ENCODE measurements at places on chromosomes 11 and 22.

GRCh38 chr11:71130106-71130505 is 122.3 kb downstream of the SHANK2 start:
- no peak for DNase-seq

DNA sequence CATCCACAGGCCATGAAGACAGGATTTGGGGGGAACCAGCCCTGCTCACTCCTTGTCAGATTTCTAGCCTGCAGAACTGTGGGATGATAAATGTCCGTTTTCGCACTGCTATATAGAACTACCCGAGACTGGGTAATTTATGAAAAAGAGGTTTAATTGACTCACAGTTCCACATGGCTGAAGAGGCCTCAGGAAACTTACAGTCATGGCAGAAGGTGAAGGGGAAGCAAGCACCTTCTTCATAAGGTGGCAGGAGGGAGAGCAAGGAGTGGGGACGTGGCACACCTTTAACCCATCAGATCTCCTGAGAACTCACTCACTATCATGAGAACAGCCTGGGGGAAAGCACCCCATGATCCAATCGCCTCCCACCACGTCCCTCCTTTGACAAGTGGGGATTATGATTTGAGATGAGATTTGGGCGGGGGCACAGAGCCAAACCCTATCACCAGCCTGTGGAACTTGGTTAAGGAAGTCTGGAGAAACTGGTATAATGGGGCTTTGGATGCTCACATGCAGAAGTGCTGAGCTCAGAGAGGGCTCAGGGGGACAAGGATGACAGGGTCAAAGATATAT is 50.7 kb downstream of the MYEOV start:
- DNase-seq: no peak

DNA sequence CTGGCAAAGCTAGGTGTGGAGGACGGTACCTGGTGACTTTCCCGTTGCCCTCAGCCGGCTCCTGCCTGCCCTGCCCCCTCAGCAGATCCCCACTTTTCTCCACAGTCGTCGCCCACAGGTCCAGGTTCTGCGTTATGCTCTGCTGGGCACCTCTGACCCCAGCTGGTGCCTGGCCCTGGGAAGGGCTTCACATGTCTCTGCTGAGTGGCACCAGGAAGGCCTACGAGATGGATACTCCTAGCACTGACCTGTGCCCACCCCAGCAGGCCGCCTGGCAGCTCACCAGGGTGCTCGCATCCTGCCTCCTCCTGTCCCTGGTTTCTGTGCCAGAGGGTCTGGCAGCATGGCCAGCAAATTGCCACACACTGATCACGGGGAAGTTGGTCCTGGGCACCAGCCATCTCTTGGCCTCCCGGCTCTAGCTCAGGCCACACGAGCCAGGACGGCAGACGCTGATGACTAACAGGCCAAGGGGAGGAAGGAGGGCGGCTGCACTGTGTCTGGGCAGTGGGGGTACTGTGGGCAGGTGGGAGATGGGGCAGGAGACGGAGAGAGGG is 13.8 kb downstream of the CARS1 start:
- no peak for DNase-seq

- no peak for DNase-seq
Measured at GRCh38 chr22:48084729-48085050, 1322.2 kb downstream of the TBC1D22A start.

DNA sequence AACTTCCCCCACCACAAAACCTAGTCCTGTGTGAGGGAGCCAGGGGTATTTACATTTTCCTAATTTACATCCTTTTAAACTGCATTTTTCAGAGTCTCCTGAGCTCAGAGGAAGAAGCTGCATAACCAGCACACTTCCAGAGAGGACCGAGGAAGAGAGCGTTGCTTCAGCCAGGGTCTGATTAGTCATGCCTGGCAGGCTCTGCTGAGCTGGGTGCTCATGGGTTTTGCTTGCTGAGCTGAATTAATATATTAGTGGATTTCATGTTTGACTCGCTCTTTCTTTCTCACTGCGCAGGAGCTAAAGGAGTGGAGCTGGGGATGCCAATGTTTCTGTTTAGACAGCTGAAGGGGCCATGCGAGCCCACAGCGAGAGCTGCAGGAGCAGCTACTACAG is 539.3 kb upstream of the B3GAT1 start:
- DNase-seq: no peak

- no peak for DNase-seq
Measured at GRCh38 chr11:123060277-123061000, 1.5 kb downstream of the HSPA8 start.

DNA sequence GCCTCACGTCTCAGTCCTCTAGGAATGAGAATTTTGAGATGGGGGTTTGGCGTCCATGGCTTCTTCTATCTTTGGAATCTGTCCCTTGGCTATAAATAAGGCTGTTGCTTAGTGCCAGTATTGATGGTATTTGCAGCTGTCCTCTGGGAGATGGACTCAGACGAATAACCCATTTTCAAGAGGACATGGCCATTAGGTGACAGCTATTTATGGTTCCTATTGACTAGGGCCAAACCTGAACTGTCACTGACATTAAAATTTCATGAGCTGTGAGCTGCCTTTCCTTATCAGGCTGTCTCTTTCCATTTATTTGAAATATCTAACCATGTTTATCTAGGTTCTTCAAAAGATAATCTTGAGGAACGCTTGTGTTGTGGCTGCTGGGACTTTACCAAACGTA is 92.7 kb downstream of the NAV2 start:
- no peak for DNase-seq

DNA sequence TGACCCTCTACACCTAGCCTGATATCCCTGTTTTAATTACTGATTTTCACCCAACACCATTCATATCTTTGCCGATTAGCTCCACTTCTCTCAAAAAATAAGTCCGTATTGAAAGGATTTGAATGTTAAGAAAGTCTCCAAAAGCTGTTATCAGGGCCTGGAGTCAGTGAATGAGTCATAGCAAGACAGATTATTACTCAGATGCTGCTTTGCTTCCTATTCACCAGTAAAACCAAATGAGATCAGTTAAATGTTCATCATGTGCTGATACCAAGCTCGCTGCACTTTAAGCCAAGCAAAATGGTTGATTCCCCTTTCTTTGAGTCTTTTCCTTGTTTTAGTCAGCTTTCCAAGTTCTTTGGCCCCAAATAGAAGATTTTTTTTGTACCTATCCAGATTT is 228.4 kb downstream of the FAT3 start:
- DNase-seq: no peak

- DNase-seq: peak; percentile 87
Measured at GRCh38 chr22:37752189-37753087, 55.3 kb upstream of the GCAT start.

DNA sequence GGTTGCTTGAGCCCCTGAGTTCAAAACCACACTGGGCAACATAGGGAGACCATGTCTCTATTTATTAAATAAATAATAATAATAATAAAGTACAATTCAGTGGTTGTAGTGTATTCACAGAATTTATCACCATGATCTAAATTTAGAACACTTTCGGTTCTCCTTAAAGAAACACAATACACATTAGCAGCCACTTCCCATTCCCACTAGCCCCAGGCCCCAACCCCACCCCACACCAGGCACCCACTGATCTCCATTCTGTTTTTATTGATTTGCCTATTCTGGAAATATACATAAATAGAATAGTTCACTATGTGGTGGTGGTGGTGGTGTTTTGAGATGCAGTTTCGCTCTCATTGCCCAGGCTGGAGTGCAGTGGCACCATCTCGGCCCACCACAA is 45.7 kb downstream of the BCL2L13 start:
- DNase-seq: no peak

DNA sequence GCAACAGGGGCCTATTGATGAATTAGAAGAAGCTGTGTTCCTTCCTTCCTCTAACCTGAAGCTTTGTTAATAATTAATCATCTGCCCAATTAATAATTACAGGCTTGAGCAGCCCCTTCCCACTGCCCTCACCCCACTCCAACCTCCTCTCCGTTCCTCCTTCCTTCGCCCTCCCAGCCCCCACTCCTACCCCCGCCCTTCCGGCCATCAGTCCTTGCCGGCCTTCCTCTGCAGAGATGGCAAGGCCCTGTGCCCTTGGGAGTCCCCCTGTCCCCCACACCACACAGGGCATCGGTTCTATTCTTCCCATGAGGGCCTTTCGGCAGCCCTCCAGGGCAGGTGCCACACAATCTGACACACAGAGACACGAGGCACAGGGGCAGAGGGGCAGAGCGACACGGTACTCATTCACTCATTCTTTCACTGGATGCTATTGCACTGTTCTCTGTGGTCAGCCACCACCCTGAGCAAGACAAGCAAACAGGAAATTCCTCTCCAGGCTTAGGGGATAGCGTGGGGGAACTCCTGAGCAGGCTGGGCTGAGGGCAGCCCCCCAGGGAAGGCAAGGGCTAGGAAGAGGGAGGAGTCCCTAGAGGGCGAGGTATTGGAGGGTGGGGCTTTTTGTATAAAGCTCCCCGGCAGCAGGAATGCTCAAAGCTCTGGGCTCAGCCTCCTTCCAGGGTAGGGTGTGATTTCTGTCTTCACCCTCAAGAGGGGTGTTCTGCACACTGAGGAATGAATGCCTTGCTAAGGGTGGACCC is 14.7 kb downstream of the MGAT3 start:
- DNase-seq: no peak

DNA sequence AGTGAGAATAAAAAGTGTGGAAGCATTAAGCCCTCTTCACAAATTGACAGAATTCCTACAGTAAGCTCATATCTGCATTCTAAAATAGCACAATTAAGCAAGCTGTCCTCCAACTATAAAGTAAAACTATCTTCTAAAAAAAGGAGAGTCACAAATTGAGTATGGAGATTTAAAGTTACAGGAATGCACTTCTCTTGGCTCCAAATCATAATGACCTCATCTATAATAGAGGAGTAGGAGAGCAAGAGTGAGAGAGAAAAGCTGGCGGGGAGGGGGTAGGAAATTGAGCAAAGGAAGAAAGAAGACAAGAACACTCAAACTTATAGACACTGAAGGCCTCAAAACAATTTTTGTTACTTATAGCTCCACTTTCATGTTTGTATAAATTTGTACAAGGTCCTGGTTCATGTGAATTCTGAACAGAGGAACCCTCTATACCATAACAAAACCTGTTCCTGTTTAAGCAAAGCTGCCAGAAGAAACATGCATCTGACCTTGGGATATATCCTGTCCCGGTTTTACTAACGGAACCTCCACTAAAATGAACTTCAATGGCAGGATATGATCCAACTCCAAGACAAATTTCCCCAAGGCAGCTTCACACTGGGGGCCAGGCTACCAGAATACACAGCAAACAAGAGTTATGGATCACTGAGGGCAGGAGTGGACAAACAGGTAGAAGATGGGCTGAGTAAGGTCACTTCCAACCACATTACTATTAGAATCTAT is 37.2 kb downstream of the SLC35F2 start:
- DNase-seq: no peak

GRCh38 chr11:19541521-19542049 is 171.1 kb upstream of the NAV2 start:
- DNase-seq: no peak

DNA sequence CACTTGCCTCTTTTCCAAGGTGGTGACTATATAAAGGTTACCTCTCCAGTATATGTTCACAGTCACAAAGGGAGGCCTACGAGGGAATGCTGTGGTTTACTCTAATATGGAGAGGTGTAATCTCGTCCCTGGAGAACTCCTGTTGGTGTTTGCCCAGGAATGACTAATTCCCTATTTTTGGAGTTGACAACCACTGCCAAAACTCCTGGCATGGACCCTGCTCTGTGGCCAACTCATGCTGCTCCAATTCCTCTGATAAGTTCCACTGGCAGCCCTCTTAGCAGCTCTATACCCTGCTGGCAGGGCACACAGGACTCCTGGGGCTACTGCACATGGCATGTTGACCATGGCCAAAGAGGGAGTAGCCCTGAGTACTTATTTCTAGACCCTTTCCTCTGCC is 418.7 kb upstream of the ANO5 start:
- no peak for DNase-seq

DNA sequence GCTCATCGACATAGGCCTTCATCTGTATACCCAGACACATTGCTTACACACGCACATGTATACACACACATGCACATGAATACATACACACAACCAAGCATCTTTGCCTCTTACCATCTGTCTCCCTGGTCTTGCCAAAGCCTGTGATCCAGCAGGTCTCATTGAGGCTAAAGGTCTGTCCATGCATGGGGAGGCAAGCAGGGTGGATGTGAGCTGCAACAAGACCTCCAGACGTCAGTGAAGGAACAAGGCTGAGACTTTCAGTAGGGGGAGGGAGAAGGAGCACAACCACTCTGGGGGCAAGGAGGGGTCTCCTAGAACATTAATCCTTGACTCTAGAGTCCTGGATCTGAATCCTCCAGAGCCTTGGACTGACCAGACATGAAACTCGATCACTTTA is 23.7 kb downstream of the TMPRSS13 start:
- DNase-seq: no peak

DNA sequence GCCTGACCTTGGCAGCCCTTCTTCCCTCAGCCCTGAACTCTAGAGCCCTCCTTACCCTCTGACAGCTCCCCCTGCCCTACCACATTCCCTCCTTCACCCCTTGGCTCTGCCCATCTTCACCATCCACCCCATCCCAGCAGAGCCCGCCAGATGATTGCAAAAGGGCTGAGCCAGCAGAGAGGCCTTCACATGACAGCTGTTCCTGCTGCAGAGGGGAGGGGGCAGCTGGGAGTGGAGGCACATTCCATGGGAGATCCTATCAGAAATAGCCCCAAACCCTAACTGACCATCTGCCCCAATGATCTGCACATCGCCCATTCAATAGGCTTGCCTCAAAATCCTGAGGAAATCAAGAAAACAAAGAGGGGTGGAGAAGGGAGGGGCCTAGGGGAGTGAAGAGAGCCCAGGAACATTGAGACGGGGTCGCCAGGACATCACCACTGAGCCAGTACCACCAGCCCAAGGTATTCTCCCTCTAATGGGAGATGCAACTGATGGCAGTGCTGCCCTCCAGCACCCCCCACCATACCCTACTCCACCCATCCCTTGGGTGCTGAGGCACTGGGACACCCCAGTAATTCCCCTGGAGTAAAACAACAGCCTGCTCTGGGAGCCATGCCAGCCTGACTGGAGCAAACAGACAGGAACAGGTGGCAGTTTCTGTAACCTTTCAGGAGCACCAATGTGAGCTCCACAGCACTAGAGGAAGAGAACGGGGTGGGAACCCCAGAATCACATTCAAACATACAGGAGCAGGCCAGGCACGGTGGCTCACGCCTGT is 8.0 kb upstream of the AHNAK start:
- no peak for DNase-seq

- no peak for DNase-seq
Measured at GRCh38 chr11:70926543-70927201, 325.7 kb downstream of the SHANK2 start.

DNA sequence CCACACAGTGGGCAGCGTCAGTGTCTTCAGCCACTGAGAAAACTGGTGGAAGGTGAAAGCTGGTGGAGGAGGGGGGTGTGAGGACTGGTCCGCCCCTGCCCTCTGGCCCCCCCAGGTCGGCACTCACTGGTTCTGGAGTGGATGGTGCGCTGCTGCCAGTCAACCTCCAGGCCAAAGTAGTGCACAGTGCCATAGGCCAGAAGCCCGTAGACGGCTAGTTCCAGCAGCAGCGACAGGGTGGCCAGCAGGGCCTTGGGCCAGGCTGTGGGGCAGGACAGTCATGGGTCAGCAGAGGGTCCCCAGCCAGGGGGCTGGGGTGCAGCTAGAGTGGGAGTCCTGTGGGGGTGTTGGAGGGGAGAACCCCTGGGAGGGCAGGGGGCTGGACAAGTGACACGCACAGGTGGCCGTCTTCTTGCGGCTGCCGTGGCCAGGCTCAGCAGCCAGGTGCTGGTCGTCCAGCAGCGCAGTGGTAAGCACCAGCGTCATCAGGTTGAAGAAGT is 2.2 kb downstream of the LMF2 start:
- peak; percentile 40 for DNase-seq

Measured in ovary (tissue), 10 donors.